ENCODE measurements at places on chromosomes 2 and 18.

- no peak for DNase-seq
These were observed 47.1 kb downstream of the SLC4A1AP start for GRCh38 chr2:27710640-27711430.

DNA sequence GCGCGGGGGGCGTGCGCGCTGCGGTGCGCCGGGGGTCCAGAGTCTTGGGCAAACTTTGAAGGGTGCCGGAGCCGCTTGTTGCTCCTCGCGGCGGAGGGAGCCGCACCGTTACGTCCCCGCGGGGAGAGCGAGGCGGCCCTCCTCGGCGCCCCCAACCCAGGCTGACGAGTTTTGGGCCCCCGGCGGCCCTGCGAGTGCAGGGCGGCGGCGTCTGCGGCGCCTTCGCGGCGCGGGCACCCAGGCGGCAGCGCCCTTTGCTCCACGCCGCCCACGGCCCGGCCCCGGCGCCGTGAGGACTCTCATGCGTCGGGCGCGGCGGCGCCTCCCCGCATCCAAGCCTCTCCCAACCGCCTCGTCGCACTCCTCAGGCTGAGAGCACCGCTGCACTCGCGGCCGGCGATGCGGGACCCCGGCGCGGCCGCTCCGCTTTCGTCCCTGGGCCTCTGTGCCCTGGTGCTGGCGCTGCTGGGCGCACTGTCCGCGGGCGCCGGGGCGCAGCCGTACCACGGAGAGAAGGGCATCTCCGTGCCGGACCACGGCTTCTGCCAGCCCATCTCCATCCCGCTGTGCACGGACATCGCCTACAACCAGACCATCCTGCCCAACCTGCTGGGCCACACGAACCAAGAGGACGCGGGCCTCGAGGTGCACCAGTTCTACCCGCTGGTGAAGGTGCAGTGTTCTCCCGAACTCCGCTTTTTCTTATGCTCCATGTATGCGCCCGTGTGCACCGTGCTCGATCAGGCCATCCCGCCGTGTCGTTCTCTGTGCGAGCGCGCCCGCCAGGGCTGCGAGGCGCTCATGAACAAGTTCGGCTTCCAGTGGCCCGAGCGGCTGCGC, 814 bp downstream of the FZD7 start:
- DNase-seq = peak; percentile 51

DNA sequence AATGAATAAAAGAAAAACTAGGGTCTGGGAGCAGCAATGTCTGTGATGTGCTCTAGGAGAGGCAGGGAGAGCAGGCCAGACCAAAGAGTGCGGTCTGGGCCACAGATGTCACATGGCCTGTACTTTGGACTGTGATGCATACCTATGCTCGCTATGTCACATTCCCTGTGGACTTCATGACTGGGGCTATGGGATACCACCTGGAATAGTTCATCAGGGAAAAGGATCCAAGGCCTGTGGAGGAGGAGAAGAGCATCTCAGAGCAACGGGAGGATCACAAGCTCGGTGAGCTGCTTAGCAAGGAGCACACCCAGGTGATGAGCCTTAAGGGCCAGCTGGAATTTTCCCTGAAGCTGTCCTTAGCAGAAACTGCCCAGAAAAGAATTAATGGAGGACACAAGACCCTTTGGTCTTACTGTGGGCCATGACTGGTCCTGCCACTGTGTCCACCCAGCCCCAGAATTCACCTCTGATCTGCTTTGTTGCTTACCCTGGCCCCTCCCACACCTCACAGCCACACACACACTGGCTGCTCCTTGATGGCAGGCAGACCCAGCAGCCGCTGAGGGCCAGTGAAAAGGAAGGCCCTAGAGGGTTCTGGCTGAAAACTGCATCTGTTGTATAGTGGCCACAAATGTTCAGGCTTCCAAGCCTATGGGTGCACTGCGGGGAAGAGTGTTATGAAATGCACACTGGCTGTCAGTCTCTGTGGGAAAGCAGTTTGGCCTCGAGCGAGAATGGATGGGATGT, 25.3 kb upstream of the GCC2 start:
- DNase-seq = no peak

DNA sequence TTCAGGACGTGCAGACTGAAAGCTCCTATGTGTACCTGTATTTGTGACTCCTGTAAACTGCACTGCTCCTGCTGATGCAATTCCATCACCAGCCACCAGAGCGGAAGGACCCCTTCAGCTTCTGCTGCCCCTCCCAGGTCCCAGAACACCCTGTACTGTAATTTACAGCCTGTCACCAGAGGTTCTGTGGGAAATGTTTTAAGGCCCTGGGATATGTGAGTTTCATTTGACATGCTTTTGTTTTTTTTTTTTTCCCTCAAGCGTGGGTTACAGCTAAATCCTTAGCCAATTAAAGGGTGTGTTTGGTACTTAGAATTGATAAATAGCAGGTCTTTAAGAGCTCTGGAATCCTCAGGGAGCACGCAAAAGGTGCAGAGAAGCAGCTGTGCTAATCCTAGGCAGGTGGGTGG, 79.4 kb downstream of the KCTD1 start:
- no peak for DNase-seq

DNA sequence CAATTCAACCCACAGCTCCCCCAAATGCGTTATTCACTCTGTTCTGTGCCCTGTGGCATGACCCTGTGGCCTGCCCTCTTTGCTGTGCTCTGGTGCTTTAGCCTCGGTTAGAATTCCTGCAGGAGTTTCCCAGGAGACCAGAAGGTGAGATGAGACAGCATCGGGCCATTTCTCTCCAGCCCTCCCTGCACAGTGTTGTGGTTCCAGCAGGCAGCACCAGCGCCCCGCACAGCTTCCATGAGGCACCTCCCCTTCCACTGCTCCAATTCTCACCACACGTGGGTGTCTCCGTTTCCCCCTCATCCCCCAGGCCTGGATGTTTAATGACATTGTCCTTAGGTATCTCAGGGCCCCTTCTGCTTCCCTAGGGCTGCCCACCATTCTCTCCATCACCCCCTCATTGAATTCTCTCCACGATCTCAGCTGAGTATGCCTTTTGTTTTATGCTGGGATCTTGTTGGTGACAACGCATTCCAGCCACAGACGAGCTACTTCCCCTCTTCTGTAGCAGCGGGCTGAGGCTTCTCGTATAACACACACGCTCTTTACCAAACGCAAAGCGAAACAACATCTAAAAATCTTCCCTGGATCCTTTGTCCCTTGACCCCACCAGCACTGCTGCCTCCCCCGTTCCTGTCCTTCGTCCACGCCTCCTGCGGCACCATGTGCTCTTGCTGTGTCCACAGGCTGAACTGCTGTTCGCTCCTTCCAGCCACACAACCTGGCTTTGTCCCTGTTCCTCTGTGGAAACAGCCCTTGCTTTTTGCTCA, 35.1 kb downstream of the ACKR3 start:
- no peak for DNase-seq

GRCh38 chr2:102235491-102235890, 48.7 kb downstream of the IL1RL2 start:
- no peak for DNase-seq

GRCh38 chr2:65960953-65961352, 474.0 kb upstream of the MEIS1 start:
- DNase-seq = no peak

DNA sequence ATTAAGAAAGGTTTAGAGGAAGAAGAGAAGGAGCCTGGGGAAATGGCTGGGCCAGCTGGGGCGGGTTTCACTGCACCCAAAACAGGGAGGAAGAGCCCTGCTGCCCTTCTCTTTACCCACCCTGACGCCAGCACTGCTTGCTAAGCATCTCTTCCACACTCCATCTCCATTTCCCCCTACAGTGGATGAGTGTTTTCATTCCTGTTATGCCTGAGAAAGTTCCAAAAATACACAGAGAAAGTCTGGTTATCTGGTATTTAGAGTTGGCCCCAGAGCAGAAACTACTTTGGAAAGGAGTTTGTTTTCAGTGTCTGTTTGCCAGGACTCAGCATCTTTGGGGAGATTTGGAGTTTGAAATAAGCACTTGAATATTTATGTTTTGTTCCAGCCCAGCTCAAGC, 451.0 kb downstream of the SLC4A3 start:
- DNase-seq = peak; percentile 37

DNA sequence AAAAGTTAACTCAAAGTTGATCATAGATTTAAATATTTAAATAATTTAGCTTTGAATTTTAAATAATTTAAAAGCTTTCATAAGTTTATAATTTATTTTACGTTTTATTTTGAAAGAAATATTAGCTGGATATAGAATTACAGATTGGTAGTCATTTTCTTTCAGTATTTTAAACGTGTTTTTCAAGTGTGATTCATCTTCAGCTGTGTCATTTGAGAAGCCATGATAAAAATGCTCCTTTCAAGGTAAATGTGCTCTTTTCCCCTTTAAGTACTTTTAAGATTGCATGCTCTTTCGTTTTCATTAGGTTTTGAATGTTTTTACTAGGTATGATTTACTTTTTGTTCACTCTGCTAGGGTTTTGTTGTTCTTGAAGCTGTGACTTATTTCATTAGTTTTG, 116.8 kb upstream of the FIGN start:
- DNase-seq = no peak

GRCh38 chr2:181786371-181787228, 104.9 kb upstream of the ITPRID2 start:
- no peak for DNase-seq

DNA sequence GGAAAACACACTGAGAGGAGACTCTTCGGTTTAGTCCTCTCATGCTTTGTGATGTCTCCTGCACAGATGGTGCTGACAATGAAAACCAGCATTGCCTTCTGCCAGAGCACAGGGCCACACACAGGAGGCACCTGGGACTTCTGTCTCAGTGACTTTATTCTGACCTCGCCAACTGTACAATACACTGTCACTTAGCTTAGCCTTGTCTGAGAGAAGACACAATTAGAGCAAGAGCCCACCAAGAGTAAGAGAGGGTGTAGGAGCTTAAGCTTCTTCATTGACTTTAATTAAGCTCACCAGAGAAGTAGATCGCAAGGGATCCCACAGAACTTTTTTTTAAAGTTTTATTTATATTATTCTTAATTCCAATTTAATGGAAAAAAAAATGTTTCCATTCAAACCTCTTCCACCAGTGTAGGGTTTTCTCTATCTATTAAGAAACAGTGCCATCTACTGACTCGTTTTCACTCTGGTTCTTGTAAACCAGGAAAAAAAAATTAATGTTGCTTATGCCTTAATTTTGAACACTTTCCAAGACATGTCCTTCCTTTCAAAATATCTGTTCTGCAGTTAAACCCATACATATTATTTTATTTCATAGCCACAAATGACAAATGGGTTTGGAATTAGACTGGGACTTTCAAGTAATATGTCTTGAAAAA, 42.4 kb upstream of the DDX18 start:
- DNase-seq = no peak

DNA sequence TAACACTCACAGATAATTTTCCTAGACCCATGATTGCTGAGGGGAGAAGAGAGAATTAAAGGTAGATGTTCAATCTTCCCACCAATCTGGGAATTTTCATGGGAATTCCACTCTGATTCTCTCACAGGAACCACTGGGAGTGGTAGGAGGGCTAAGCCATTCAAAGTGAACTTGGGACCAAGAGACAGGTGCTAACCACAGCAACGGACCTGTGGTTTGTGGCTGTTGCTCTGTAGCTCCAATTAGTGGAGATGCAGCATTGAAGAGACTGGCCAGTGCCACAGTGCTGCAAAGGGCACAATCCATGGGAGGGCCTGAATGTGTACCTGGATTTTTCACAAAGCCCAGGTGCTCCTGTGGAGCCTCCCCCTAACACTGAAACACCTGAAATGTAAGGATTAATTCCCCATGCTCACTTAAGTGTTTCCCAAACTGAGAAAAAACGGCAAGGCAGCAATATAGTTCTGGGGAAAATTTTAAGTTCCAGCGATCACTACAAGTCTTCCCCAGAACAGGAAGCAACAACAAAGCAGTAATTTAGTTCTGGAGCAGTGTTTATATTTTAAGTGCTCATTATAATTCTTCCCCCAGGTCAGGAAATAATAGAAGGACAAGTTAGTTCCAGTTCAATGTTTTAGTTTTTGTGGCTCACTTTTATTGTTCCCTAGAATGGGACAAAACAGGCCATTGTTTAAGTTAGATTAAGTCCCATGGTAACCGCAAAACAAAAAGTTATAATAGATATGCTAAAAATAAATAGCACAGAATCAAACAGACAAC, 1045.8 kb downstream of the CNTNAP5 start:
- DNase-seq = no peak

GRCh38 chr2:99748344-99748743, 258.5 kb upstream of the REV1 start:
- DNase-seq = no peak

GRCh38 chr2:223725494-223725893, 111.9 kb downstream of the AP1S3 start:
- peak; percentile 87 for DNase-seq

DNA sequence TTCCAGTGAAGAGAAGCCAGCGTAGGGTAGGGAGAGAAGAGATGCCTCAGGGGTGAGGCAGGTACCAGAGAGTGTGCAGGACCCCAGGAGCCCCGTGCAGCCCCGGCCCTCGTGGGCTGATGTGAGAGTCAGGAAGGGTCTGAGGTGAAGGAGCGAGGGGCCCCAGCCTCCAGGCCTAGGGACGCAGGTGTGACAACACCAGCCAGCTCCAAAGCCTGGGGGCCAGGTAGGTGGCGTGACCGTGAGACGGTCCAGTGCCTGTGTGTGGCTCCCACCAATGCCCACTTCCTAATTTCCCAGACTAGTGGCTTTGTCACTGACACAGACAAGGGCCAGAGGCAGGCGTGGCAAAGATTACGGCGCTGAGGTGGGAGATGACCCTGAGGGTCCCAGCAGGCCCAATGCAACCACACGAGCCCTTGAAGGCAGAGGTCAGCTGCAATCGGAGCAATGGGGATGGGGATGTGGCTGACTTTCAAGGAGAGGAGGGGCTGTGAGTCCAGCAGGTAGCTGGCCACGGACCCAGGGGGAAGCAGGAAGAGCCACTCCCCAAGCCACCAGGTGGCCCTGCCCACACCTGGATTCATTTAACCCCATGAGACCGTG, 86.0 kb upstream of the SNTG2 start:
- DNase-seq = no peak

DNA sequence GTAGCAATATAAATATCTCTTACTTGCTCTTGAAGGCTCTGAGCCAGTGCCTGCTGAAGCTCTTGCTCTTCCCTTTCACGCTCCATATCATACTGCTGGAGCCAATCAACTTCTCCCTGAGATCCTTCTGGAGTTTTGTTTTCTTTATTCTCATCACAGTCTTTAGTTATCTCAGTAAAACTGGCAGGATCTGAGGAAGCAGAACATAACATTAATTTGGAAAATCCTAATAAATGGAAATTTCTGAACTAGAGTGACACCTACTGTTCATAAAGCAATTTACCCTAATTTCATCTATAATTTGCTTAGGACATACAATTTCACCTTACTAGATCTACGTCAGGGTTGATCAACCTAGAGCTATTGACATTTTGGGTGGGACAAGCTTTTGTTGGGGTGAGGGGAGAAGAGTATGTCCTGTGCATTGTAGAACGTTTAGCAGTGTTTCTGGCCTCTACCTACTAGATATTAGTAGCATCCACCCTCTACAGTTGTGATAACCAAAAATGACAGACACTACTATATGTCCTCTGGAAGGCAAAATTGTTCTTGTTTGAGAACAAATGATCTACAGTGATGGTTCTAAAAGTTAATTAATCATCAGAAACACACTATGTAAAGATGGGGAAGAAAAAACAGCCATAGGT, 47.2 kb downstream of the VIL1 start:
- DNase-seq = no peak

GRCh38 chr2:98140210-98140609, 53.2 kb downstream of the VWA3B start:
- DNase-seq = peak; percentile 82

- no peak for DNase-seq
These were observed 5.4 kb downstream of the CD302 start for GRCh38 chr2:159792599-159792998.

Data from right hindlimb (tissue), 1 donor.